ENCODE measurements at places on chromosomes 5 and 9. TPM values are rescaled to one million over a fixed set of nuclear protein-coding genes. Genes with fewer than 3 reads are reported as not detected.
A peak's percentile ranks its signal among the peaks of the same experiment; 100 is the strongest.

GRCh38 chr5:65043843-65044359, 275.2 kb downstream of the CWC27 start:
- no peaks in the 10 kb centered on the region for H3K27me3 ChIP-seq
- no peak for DNase-seq
- no peaks in the 10 kb centered on the region for H3K36me3 ChIP-seq
- H3K4me1 ChIP-seq: peaks cover 12% of the 10 kb centered on the region
- H3K4me3 ChIP-seq: no peak overlapping the region

DNA sequence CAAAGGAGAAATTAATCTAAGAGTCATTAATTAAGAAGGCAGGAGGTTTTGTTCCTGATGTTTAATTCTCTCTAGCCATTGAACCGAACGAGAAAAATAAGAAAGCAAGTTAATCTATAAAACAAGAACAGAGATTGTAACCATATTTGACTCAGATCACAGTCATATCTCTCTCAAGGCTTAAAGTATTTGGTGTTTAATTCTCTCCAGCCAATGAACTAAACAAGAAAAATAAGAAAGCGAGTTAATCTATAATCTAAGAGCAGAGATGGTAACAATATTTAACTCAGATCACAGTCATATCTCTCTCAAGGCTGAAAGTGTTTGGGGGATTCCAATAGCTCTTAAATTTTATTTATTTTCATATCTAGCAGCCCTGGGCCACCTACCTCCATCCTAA, 74.4 kb upstream of the SHISAL2B start:
- no peak overlapping the region for H3K4me3 ChIP-seq
- no peak for DNase-seq
- H3K27me3 ChIP-seq: no peaks in the 10 kb centered on the region
- H3K36me3 ChIP-seq: no peaks in the 10 kb centered on the region

DNA sequence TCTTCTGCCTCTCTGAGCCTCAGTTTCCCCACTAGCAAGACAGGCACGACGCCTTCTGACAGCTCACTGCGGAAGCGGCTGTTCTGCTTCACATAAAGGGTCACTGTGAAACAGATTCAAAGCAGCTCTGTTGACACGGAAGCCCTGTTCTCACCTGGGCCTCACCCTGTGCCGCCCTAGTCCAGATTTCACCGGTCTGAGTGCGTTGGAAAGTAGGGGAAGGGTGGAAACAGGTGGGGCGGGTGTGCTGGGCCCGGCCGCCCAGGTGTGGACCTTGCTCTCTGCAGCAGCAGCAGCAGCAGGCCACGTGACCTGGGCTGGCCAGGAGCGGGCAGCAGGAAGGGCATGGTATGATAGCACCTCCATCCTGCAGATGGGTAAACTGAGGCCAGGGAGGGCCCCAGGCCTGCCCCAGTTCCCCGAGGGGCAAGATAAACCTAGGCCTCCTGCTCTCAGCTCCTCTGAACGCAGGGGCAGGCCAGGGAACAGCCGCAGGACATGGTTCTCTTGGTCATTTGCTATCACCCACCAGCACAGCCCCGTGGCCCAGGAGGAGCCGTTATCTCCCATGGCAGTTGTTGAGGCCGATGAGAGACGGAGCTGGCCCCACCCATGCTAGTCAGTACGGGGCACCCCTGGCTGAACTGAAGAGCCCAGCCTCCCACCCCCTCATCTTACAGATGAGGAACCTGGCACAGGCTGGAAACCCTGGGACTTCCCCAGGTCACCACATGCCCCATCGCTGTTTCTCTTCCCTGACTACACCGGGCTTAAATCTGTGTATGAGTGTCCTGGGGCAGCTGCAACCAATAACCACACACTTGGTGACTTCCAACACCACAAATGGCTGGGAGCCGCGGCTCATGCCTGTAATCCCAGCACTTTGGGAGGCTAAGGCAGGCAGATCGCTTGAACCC, 12.1 kb downstream of the PTGES2 start:
- H3K4me1 ChIP-seq: peaks cover 5% of the 10 kb centered on the region
- DNase-seq: no peak
- H3K4me3 ChIP-seq: no peak overlapping the region
- H3K27ac ChIP-seq: no peak overlapping the region
- H3K36me3 ChIP-seq: peaks cover 5% of the 10 kb centered on the region

GRCh38 chr9:75488719-75489110, 400.4 kb downstream of the OSTF1 start:
- H3K36me3 ChIP-seq: no peaks in the 10 kb centered on the region
- H3K4me1 ChIP-seq: no peaks in the 10 kb centered on the region
- H3K4me3 ChIP-seq: no peak overlapping the region
- no peak for DNase-seq
- H3K27ac ChIP-seq: no peak overlapping the region
- no peaks in the 10 kb centered on the region for H3K27me3 ChIP-seq

- no peaks in the 10 kb centered on the region for H3K4me1 ChIP-seq
- no peaks in the 10 kb centered on the region for H3K27me3 ChIP-seq
- no peak for DNase-seq
- no peak overlapping the region for H3K27ac ChIP-seq
- H3K4me3 ChIP-seq: no peak overlapping the region
- H3K36me3 ChIP-seq: no peaks in the 10 kb centered on the region
Observed at GRCh38 chr5:142970440-142971030, 200.4 kb downstream of the ARHGAP26 start.

DNA sequence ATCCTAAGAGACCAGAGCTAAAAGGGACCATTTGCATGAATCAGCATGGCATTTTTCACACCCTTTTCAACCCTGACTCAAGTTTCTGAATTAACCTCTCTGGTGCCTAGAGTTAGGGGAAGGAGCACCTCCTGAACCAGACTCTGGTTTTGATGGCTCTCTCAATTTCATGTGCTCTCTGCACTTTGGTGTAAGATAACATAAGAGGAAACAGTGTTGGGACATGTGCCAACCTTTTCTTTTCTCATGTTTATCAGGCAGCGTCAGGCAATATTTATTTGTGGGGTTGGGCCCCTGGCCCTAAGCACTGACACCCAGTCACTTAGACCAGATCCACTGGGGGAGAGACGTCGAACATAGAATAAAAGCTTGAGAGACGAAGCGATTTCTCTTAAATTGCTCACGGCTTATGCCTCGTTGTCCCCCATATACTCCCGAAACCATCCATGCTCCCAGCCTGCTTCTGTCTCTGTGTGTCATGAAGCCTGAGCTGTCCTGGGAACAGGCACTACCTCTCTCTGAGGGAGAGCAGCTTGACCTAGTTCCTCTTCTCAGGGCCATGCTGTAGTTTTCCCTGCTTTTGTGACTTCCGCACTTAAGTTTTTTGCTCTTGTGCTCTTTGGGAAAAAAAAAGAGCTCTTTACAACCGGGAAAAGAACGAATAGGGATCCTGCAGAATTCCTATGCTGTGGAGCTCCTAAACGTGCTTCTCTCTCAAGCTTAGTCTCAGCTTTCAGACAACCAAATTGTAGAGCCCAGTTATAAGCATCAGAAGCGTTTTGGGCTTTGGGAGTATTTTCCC, 195.7 kb downstream of the NR3C1 start:
- no peak overlapping the region for H3K27ac ChIP-seq
- H3K4me1 ChIP-seq: peaks cover 9% of the 10 kb centered on the region
- DNase-seq: no peak
- H3K27me3 ChIP-seq: no peaks in the 10 kb centered on the region
- H3K36me3 ChIP-seq: no peaks in the 10 kb centered on the region

DNA sequence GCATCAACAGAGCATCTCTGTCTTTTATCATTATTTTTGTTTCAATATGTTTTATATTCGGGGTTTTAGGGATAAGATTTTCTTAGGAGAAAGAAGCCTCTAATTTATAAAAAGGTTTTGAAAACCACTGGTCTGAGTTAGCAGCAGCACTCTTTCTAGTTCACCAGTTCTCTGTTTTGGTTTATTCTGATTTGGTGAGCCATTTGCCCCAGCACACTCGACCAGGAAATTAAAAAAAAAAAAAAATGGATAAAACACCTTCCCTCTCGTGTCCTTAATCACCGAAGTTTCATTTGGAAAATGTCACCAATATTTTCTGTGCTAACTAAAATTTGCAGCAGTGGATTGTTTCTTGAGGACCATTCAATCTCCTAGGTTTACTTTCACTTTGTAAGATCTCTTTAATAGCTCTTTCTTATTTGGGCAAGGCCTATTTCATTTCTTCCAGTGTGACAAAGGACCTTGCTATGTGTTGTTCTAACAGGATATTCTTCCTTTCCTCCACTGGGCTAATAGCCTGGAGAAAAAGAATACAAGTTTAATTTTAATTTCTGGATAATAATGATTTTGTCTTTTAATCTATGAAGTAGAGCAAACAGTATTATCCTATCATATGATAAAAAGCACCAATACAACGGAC, 57.8 kb upstream of the ANXA1 start:
- H3K27me3 ChIP-seq: no peaks in the 10 kb centered on the region
- no peak overlapping the region for H3K27ac ChIP-seq
- no peak for DNase-seq
- no peak overlapping the region for H3K4me3 ChIP-seq
- H3K4me1 ChIP-seq: peaks cover 8% of the 10 kb centered on the region

GRCh38 chr5:140710899-140711552, 10.8 kb downstream of the ZMAT2 start:
- DNase-seq: peak; percentile 48
- H3K36me3 ChIP-seq: no peaks in the 10 kb centered on the region
- peak overlapping the region; percentile 98 for H3K27ac ChIP-seq
- H3K4me1 ChIP-seq: no peaks in the 10 kb centered on the region

- H3K27me3 ChIP-seq: no peaks in the 10 kb centered on the region
- H3K36me3 ChIP-seq: no peaks in the 10 kb centered on the region
- DNase-seq: no peak
- H3K27ac ChIP-seq: no peak overlapping the region
Observed at GRCh38 chr9:899440-900184, 58.1 kb downstream of the DMRT1 start.

GRCh38 chr5:151751091-151751490, 7.3 kb downstream of the ATOX1 start:
- H3K4me3 ChIP-seq: no peak overlapping the region
- H3K36me3 ChIP-seq: peaks cover 38% of the 10 kb centered on the region
- H3K27ac ChIP-seq: no peak overlapping the region
- H3K27me3 ChIP-seq: no peaks in the 10 kb centered on the region
- no peaks in the 10 kb centered on the region for H3K4me1 ChIP-seq

- peaks cover 51% of the 10 kb centered on the region for H3K4me1 ChIP-seq
- no peak for DNase-seq
- H3K27ac ChIP-seq: peak overlapping the region; percentile 89
- H3K27me3 ChIP-seq: no peaks in the 10 kb centered on the region
- H3K36me3 ChIP-seq: peaks cover 10% of the 10 kb centered on the region
Observed at GRCh38 chr9:121745396-121745695, 93.9 kb downstream of the DAB2IP start.

- no peaks in the 10 kb centered on the region for H3K36me3 ChIP-seq
- no peaks in the 10 kb centered on the region for H3K27me3 ChIP-seq
- H3K27ac ChIP-seq: no peak overlapping the region
- no peak for DNase-seq
Observed at GRCh38 chr9:126295936-126296600, 30.6 kb upstream of the MVB12B start.

GRCh38 chr9:99109522-99109921, 4.6 kb downstream of the TGFBR1 start:
- peaks cover 84% of the 10 kb centered on the region for H3K4me1 ChIP-seq
- H3K4me3 ChIP-seq: no peak overlapping the region
- peak overlapping the region; percentile 36 for H3K27ac ChIP-seq
- no peaks in the 10 kb centered on the region for H3K36me3 ChIP-seq
- DNase-seq: no peak

- peaks cover 6% of the 10 kb centered on the region for H3K4me1 ChIP-seq
- H3K27me3 ChIP-seq: no peaks in the 10 kb centered on the region
- no peak for DNase-seq
- no peaks in the 10 kb centered on the region for H3K36me3 ChIP-seq
- no peak overlapping the region for H3K4me3 ChIP-seq
Observed at GRCh38 chr9:99349870-99350269, 127.8 kb downstream of the SEC61B start.

- no peak overlapping the region for H3K4me3 ChIP-seq
- peaks cover 22% of the 10 kb centered on the region for H3K4me1 ChIP-seq
- DNase-seq: no peak
- H3K27ac ChIP-seq: no peak overlapping the region
Observed at GRCh38 chr9:18477121-18477660, 3.2 kb downstream of the ADAMTSL1 start.

DNA sequence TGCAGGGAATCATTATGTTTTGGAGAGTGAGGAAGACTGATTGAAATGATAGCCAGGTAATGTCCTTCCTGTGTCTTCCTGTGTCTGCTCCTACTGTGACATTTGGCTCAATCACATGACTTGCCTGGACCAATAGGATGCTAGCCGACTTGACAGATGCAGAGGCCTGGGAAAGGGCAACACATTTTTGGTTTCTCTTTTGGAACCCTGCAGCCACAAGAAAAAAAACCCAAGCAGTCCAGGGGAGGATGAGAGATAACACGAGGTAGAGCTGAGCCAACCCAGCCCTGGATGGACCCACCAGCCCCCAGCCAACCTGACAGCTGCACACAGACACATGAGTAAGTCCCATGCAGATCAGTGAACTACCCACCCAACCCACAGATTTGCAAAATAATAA, 256.1 kb upstream of the SMARCA2 start:
- no peaks in the 10 kb centered on the region for H3K4me1 ChIP-seq
- no peak overlapping the region for H3K4me3 ChIP-seq
- H3K36me3 ChIP-seq: no peaks in the 10 kb centered on the region
- H3K27me3 ChIP-seq: no peaks in the 10 kb centered on the region

DNA sequence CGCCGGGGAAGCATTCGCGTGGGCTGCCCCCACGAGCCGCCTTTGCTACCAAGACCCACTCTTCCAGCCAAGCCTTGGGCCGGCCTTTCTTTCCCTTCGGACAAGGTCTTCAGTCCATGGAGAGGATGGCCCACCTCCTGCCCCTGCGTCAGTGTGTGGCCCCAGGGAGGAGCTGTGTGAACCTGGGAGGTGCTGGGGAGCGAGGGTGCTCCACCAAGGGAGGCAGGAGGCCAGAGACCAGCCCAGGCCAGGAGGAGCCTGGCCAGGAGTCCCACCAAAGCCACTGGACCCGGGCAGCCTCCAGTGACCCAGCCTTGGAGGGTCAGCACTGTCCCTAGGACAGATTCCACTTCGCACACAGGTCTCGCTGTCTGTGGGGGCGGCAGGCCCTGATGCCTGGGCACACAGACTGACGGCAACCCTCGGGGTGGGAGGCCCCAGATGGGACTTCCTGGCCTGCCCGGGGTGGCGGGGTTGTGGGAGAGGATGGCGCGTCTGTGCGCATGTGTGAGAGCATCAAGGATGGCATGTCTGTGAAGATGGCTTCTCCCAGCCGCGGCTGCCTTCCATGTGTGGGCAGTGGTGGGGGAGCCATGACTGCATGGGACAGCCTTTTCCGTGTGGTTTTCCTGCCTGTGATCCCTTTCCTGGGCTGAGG, 113.3 kb upstream of the LPCAT1 start:
- H3K36me3 ChIP-seq: no peaks in the 10 kb centered on the region
- H3K27ac ChIP-seq: no peak overlapping the region
- H3K4me1 ChIP-seq: peaks cover 31% of the 10 kb centered on the region

CCL19 gene
- total RNA-seq: 1.7 TPM

PCDH12 gene
- total RNA-seq: 0.75 TPM

SHOC1 gene
- not detected for total RNA-seq

MYMK gene
- total RNA-seq: not detected

SH3GL2 gene
- not detected for total RNA-seq

FIBCD1 gene
- not detected for total RNA-seq
